ENCODE measurements at places on chromosomes 12 and 14. TPM values are rescaled to one million over a fixed set of nuclear protein-coding genes. Genes with fewer than 3 reads are reported as not detected.

LARP4 gene
- 46.5 TPM for total RNA-seq

KRT85 gene
- total RNA-seq = not detected

KHNYN gene
- total RNA-seq = 28.0 TPM

SLC24A4 gene
- total RNA-seq = not detected

TAS2R31 gene
- 0.99 TPM for total RNA-seq

NEMF gene
- 58.2 TPM for total RNA-seq

SCAF11 gene
- 120 TPM for total RNA-seq

- peak; percentile 35 for DNase-seq
Measured at GRCh38 chr14:100306998-100307765, 938 bp upstream of the SLC25A29 start.

GRCh38 chr12:132743831-132744230, 17.8 kb downstream of the ANKLE2 start:
- no peak for DNase-seq

- peak; percentile 74 for DNase-seq
Measured at GRCh38 chr12:51381226-51382079, 9.8 kb downstream of the GALNT6 start.

GRCh38 chr12:27434673-27435565, 11.6 kb upstream of the SMCO2 start:
- DNase-seq = peak; percentile 55

DNA sequence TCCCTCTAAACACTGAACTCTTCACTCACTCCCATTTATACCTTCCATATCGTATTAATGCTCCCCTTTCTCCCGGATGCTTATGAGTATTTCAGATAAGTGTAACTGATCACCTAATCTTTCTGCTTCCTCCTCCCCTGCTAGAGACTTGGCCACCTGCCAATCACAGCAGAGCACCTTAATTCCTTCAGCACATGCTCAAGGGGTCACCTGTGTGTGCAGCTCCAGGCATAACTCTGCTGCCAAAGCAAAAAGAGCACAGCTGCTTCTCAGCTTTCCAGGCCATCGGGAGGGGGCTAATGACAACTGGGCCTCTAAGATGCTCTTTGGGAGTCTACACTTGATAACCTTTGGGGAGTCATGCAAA, 106.9 kb upstream of the DYRK2 start:
- DNase-seq = no peak

DNA sequence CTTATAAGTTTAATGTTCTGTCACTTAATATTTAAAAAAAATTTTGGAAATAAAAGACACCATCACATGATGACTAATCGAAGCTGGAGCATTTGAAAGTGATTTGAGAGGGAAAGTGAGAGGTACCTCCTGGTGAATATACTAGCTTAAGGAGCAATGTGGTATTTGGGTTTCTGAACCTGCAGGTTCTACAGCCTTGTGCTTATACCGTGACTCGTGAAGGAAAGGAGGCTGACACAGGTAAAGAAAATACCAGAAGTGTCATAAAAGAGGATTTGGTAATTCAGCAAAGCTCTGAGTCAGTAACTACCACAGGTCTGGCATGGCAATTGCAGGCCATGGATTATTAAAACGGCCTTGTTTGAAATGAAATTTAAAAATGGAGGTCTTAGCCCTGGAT, 151.0 kb downstream of the SLC38A4 start:
- no peak for DNase-seq

- no peak for DNase-seq
Measured at GRCh38 chr14:56217380-56218045, 99.3 kb downstream of the PELI2 start.

- DNase-seq = no peak
Measured at GRCh38 chr12:113317122-113317521, 17.8 kb downstream of the SLC8B1 start.

GRCh38 chr12:110373025-110373424, 30.5 kb downstream of the ANAPC7 start:
- peak; percentile 38 for DNase-seq

Data from myocyte (in vitro differentiated cells).